Activated CD8-positive, alpha-beta T cell treated with anti-CD3 and anti-CD28 coated beads, Interleukin-2, amount 10 ng/mL, durations not matched to agents 7 days and 5 days (primary cell): ENCODE measurements at places on chromosomes 1 and 21. TPM values are rescaled to one million over a fixed set of nuclear protein-coding genes. Genes with fewer than 3 reads are reported as not detected.

KIF17 gene
- total RNA-seq, result not detected

TCP10L gene
- total RNA-seq, result 0.42 TPM

SPATA46 gene
- not detected for total RNA-seq

- H3K36me3 ChIP-seq, result peaks cover 9% of the 10 kb centered on the region
- H3K27me3 ChIP-seq, result no peaks in the 10 kb centered on the region
- DNase-seq, result no peak
- H3K4me3 ChIP-seq, result no peak overlapping the region
- H3K4me1 ChIP-seq, result no peaks in the 10 kb centered on the region
- no peak overlapping the region for H3K27ac ChIP-seq
Observed at GRCh38 chr1:233105225-233105624, 154.8 kb downstream of the NTPCR start.

- peak overlapping the region; percentile 29 for H3K4me3 ChIP-seq
- no peak for DNase-seq
- H3K36me3 ChIP-seq, result no peaks in the 10 kb centered on the region
- H3K27ac ChIP-seq, result peak overlapping the region; percentile 71
- peaks cover 75% of the 10 kb centered on the region for H3K4me1 ChIP-seq
Observed at GRCh38 chr1:31961536-31961935, 23.4 kb upstream of the PTP4A2 start.

DNA sequence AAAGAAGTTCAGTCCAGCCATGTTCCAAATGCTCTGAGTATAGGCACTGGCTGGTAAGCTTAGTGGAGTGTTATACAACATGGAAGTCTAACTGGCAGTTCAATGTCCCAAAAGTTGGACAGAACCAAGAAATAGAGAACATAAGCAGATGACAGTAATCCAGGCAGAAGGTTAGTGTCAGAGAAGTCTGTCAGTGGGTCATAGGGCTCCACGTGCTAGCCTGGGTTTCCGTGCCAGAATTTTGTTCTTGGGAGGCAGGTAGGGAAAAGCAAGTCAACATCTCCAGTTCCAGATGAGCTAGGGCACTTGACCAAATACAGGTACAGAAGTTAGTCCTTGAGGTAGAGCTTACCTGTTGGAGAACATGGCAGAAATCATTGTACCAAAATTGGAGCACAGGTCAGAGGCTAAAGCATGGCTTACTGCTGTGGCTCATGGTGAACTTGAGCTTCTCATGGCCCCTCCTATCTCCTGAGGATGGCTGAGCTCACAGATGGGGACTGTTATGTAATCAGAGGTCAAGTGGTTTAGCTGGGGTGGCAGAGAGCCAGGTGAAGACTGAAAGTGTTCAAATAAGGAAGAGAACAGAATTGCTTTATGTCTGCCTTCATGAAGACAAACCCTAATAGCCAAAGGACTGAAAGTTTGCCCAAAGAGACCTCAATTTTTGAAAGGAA lies 170.8 kb downstream of the NFIA start:
- H3K4me3 ChIP-seq, result no peak overlapping the region
- no peak overlapping the region for H3K27ac ChIP-seq
- H3K36me3 ChIP-seq, result no peaks in the 10 kb centered on the region
- peaks cover 5% of the 10 kb centered on the region for H3K27me3 ChIP-seq
- peaks cover 12% of the 10 kb centered on the region for H3K4me1 ChIP-seq

- peaks cover 43% of the 10 kb centered on the region for H3K27me3 ChIP-seq
- peaks cover 23% of the 10 kb centered on the region for H3K4me1 ChIP-seq
- no peak overlapping the region for H3K27ac ChIP-seq
- DNase-seq, result peak; percentile 48
- H3K4me3 ChIP-seq, result peak overlapping the region; percentile 81
Observed at GRCh38 chr1:236395230-236395946, 1.3 kb downstream of the EDARADD start.

- H3K27me3 ChIP-seq, result no peaks in the 10 kb centered on the region
- no peak overlapping the region for H3K27ac ChIP-seq
- no peak for DNase-seq
Observed at GRCh38 chr1:188937965-188938551, 1539.6 kb downstream of the BRINP3 start.

DNA sequence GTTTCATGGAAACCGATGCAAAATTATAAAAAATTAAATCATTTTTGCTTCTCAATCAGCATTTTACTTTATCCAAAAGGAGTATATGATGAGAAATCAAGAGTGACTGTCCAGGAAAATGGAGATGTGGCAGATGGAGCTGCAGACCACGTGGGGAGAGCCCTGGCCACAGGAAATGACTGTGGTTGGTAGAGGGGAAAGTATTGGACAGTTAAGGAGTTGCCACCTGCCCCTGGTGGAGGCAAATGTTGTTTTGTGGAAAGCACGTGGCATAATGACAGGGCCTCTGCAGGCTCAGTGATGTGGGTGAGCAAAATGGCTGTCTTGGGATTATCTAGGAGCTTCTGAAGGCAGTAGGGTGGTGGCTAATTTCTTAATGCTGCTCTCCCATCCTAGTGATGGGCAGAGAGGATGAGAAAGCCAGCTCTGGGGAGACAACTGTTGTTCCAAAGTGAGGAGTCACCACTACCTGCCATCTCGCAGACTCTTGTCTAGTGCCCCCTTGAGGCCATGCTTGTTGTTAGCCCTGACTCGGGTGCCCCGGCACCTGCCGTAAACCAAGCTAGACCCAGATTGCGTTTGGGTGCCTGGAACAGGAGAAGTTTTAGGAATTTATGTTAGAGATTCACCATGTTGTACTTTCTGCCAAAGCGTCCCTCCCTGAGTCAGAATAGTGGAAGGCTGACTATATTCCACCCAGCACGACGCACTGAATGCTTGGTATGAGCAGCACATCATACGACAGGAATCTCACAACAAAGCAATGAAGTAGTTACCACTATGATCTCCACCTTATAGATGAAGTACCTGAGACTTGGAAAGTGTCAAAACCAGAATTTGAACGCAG lies 144.0 kb downstream of the ROR1 start:
- H3K4me1 ChIP-seq, result no peaks in the 10 kb centered on the region
- peak; percentile 26 for DNase-seq
- no peak overlapping the region for H3K4me3 ChIP-seq

GRCh38 chr1:89287181-89288050 lies 14.8 kb upstream of the GBP5 start:
- no peak for DNase-seq
- peaks cover 77% of the 10 kb centered on the region for H3K4me1 ChIP-seq
- peak overlapping the region; percentile 31 for H3K4me3 ChIP-seq
- H3K27me3 ChIP-seq, result no peaks in the 10 kb centered on the region
- H3K36me3 ChIP-seq, result peaks cover 74% of the 10 kb centered on the region

DNA sequence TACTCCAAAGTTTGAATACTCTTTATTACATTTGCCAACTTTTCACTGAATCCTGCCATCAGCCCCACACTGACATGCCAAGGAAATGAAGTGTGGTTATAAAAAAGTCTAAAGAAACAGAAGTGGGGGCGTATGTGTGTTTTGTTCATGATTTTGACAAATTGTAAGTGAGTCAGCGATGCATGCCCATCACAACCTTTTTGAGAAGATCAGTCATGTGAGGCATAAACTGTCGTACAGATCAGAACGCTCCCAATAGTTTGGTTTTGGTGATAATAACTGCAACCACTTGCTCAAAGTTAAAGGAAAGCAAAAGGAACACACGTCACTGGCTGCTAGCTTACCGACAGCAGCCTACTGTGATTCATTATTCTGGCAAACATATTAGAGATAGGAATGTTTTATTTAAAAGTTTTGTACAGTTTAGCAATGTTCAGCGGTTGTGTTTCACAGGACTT lies 95.6 kb downstream of the RGS2 start:
- H3K4me3 ChIP-seq, result no peak overlapping the region
- H3K27ac ChIP-seq, result no peak overlapping the region
- peaks cover 2% of the 10 kb centered on the region for H3K4me1 ChIP-seq
- H3K27me3 ChIP-seq, result no peaks in the 10 kb centered on the region

DNA sequence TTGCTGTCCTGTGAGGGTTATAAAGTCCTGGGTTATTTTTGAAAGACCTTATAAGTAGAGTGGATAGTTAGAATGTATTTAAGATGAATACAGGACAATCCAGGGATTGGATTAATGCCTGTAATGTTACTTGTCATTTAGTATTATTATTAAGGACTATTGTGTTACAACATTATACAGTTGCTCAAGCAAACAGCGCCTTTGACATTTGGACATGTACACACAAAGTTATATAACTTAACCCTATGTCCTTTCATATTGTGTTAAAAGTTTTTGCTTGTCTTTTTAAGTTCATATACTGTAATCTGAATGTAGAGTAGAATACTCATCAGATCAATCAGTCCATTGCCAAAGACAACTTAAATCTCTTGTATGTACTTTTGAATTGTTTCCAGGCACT lies 2.0 kb downstream of the PRKAA2 start:
- H3K4me3 ChIP-seq, result no peak overlapping the region
- H3K4me1 ChIP-seq, result no peaks in the 10 kb centered on the region
- DNase-seq, result no peak
- no peak overlapping the region for H3K27ac ChIP-seq
- no peaks in the 10 kb centered on the region for H3K36me3 ChIP-seq
- peaks cover 36% of the 10 kb centered on the region for H3K27me3 ChIP-seq

DNA sequence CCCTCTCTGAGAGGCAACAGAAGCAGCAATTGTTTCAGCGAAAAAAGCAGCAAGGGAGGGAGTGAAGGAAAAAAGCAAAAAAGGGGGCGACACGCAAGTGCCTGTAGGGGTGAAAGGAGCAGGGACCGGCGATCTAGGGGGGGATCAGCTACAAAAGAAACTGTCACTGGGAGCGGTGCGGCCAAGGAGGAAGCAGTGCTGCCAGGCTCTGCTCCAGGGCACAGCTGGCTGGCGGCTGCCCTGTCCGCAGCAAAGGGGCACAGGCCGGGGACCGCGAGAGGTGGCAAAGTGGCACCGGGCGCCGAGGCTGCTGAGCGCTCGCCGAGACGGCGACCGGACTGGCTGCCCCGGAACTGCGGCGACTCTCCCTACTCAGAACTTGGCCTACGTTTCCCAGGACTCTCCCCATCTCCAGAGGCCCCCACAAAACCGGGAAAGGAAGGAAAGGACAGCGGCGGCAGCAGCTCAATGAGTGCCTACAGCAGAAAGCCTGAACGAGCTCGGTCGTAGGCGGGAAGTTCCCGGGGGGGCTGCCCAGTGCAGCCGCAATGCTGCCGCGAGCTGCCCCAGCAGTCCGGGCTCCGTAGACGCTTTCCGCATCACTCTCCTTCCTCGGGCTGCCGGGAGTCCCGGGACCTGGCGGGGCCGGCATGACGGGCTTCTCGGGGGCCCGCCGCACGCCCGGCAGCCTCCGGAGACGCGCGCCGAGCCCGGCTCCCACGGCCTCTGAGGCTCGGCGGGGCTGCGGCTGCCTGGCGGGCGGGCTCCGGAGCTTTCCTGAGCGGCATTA lies 1.0 kb upstream of the CDKN2C start:
- H3K4me3 ChIP-seq, result peak overlapping the region; percentile 98
- peaks cover 39% of the 10 kb centered on the region for H3K36me3 ChIP-seq
- DNase-seq, result peak; percentile 66
- peak overlapping the region; percentile 100 for H3K27ac ChIP-seq

GRCh38 chr1:209755926-209756614 lies at the start of gene TRAF3IP3:
TRAF3IP3 (plus strand) TSS chr1:209756053; CDS start chr1:209760040, 3,987 bp downstream.
- DNase-seq, result peak; percentile 92
- H3K27ac ChIP-seq, result peak within 1 kb of the TSS; percentile 97
- H3K27me3 ChIP-seq, result no peaks in the 10 kb centered on the region
- H3K4me3 ChIP-seq, result peak within 1 kb of the TSS; percentile 93
- H3K36me3 ChIP-seq, result peaks cover 52% of the 10 kb centered on the region
